ENCODE measurements at places on chromosomes 1 and 21.

GRCh38 chr1:75334876-75335389 lies 200.7 kb downstream of the LHX8 start:
- DNase-seq: no peak

GRCh38 chr1:53331446-53332185 lies 3.7 kb upstream of the LRP8 start:
- DNase-seq: no peak

DNA sequence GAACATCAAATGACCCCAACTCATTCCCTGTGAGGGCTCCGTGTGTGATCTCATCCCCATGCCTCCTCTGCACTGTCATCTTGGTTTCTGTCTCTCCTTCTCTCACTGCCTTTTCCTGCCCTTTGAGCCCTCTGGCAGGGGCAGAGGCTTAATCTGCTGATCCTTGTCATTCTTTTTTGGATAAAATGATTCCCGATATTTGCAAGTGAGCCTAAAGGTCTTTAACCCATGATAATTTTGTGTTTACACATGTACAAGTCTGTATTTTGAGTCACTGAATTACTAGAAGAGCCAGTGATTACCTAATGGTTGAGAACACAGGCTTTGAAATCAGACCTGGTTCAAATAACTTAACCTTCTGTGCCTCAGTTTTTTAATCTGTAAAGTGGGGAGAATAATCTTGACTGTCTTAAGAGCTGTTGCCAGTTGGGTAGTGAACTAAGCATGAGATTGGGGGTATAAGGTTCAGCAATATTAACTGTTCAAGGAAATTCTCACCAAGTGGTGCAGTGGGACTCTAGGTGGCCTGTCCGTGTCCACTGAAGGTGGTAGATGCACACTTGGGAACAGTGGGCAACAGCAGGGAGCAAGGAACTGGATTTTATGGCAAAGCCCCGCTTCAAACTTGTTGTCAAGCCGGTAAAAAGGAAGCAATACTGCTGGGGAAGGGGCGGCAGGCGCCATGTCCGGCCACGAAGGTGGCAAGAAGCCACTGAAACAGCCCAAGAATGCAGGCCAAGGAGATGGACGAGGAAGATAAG lies 1.6 kb downstream of the ECHDC2 start:
- DNase-seq: no peak

GRCh38 chr1:31789259-31790065 lies 25.3 kb upstream of the ADGRB2 start:
- peak; percentile 95 for DNase-seq

DNA sequence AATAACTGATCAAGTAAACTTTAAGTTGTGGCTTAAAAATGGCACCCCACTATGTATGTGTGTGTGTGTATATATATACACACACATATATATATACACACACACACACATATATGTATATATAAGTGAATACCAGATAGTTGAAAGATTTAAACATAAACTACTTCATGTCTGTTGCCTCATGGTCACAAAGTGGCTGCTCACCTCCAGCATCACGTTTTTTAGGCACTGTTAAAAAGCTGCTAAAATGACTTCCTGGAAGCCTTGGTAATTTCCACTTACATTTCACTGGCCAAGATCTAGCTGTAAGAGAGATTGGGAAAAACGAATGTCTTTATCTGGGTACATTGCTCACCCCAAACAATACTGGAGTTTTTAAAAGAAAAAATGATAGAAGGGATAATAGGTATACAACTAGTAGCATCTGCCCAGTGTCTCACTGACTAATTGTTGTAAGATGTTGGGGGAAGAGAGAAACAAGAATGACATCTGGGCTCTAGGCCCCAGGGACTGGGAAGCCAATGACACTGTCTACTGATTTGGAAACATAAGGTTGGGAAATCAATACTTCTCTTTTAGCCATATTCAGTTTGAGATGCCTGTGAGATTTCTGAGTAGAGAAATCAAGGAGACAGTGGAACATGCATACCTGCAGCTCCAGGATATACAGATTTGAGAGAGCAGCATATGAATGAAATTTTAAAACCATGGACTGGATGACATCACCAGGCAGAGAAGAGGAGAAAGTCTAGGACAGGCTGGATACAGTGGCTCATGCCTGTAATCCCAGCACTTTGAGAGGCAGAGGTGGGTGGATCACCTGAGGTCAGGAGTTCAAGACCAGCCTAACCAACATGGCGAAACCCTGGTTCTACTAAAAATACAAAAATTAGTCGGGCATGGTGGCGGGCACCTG lies 42.8 kb downstream of the CLDN14 start:
- DNase-seq: no peak

DNA sequence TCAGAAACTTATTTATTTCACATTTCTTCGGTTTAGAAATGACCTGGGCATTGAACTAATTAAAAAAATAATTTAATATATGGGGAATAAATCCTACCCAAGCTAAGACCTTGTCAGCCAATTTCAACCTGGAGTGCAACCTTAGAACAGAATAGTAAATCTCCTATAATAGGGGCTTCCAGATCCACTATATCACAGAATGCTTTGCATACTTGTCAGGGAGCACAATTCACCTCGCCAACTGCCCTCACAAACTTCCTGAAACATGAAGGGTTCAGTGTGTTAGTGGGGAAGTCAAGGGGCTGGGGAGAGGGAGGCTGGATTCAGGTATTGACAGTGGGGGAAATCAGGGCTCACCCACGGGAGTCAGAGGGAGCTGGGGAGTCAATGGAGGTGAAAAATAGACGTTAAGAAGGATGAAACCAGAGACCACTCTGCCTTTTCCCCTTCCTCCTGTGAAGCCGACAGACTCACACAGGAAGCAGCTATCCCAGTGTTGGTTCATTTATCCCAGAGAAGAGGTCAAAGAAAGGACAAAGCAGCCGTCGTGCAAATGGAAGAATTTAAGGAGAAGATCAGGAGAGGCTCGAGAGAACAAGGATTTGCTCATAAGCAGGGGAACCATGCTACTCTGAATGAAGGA lies 453.3 kb downstream of the NUF2 start:
- DNase-seq: no peak

DNA sequence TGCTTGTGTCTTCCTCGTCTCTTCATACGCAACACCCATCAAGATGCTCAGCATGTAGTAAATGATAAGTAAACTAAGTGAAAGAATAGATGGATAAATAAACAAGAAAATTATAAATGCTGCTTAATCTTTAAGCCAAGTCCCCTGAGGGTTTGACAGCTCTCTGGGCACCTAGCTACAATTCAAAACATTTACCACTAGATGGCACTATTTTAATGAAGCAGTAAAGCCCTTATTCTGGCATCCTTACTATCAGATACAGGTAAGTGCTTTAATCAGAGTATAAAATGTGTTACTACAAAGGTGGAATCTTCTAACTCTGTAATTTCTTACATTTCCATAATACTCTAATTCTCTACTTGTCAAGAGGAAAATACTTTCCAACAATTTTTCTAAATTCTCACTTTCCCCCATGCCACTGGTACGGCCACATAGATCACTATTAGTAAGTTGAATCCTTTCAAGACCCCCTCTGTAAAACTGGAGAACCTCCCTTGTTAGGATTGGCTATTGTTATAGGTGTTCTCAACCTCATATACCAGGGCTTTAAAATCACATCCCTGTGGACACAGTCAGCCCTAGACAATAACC lies 137.8 kb downstream of the BARHL2 start:
- no peak for DNase-seq

GRCh38 chr1:244674446-244674845 lies 21.5 kb downstream of the DESI2 start:
- no peak for DNase-seq

Data from NT2/D1 (cell line).